NCI-H446 (cell line): ENCODE measurements at places on chromosomes 7 and 10.
A peak's percentile ranks its signal among the peaks of the same experiment; 100 is the strongest.

GRCh38 chr7:158452331-158452730, 135.3 kb downstream of the PTPRN2 start:
- no peak for DNase-seq

DNA sequence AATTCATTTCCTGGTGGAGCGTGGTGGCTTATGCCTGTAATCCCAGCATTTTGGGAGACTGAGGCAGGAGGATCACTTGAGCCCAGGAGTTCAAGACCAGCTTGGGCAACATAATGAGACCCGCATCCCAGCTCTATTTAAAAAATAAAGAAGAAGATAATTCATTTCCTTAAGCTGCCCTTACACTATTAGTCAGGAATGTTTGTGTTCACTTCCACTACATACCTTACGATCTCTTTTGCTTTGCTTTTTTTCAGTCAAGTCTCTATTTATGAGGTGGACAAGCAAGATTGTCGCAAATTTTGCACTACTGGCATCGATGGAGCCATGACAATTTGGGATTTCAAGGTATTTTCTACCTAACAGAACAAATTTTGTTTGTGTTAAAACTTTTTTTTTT, 11.2 kb upstream of the ARPC1B start:
- DNase-seq = no peak

DNA sequence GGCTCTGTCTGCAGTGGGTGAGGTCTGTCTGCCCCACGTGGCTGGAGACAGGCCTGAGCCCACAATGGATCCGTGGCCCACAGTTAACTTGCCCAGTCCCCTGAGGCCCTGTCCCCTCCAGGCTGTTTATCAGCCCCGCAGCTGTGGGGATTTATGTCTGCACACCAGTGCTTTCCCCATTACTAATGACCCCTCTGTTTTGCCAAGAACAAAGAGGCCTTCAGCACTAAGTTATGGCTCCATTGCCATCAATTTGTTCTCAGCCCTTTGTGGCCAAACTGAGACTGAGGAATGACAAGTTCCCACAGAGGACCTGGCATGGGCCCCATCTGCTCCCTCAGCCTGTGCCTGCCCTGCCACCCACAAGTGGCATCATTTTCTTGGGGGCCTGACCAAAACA, 138.2 kb downstream of the C10orf105 start:
- DNase-seq = no peak

DNA sequence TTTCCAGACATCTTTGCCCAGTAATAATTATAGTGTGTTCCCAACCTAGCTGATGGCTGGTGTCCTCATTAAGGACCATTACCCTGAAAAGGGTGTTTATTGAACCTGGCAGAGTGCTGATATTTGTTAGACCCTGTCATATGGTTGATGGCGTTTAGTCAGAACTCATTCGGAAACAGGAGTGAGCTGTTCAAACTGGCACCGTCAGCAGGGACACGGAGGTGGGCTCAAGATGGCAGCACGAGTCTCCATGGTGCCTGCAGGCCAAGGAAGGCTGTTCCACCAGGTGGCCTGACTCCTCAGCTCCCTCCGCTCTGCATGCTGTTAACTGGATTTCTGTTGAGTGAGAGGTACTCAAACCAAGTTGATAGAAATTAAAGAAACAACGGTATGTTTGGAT, 589.1 kb upstream of the MGMT start:
- no peak for DNase-seq

DNA sequence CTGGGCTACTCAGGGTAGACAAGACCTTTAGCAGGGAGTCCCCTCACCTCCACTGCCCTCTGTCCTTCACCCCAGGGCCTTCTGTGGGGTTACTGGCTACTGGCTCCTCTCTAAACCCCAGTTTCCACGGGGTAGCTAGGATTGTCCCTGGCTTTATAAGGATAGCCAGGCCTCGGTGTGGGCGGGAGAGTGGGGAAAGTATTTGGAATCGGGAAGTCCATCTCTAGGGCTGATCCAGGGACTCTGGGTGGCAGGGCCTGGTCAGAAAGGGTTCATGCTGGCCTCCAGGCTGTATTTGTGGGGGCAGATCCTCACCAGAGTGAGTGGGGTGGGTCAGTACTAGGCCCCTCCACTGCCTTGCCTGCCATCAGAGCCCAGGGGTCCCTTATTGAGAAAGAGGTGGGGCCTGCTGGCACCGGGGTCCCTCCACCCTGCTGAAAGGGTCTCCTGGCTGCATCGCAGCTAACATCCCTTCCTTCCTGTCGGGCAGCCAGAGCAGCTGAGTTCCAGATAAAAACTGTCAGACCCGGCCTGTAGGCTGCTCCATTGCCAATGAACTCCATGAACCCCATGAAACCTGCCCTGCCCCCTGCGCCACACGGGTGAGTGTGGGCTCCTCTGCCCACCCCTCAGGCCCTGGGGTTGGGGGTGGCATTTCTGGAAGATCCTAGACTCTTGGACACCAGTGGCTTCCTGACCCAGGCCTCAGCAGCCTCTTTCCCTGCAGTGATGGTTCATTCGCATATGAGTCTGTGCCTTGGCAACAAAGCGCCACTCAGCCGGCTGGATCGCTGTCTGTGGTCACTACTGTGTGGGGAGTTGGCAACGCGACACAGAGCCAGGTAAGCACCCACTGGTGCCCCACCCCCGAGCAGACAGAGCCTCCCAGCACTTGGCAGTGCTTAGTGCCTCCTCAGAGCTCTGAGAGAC, 7.3 kb downstream of the ZMIZ2 start:
- no peak for DNase-seq

- no peak for DNase-seq
Measured at GRCh38 chr10:33190406-33190805, 144.1 kb downstream of the NRP1 start.

- DNase-seq = peak; percentile 59
Measured at GRCh38 chr7:14691597-14692203, 210.9 kb downstream of the DGKB start.

- no peak for DNase-seq
Measured at GRCh38 chr10:12051241-12051640, 8.6 kb upstream of the UPF2 start.

- DNase-seq = no peak
Measured at GRCh38 chr7:112282476-112283188, 76.1 kb downstream of the ZNF277 start.

- DNase-seq = no peak
Measured at GRCh38 chr10:92490387-92490786, 83.5 kb downstream of the IDE start.

DNA sequence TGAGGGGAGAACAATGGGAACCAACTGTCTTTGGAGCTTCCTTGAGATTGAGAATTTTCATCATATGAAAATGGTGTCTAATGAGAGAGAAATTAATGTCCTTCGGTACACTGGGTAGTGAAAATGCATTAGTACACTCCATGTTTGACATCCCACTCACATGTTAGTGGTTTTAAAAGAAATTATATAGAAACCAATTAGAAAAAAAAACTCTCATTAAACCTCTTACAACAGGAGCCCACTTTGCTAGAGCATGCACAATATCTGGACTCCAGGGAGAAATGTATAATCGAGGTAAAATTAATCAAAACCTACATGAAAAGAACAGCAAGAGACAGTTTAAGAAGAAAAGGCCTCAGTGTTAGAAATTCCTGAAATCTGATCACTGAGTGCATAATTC, 79.2 kb upstream of the KCNIP2 start:
- DNase-seq = no peak

DNA sequence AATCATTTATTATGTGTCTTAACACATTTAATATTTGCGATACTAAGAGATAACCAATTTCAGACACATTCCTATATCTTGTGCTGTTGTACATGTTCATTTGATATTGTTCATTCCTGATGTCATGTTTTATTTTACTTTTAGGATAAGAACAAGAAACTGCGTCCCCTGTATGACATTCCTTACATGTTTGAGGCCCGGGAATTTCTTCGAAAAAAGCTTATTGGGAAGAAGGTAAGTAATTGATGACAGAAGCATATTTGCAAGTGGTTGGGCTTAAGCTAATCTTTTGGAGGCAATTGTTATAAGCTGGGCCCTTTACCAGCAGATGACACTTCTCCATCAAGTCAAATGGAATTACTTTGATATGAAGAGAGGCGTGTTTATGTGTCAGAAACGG, 155.3 kb downstream of the SND1 start:
- DNase-seq = no peak

GRCh38 chr10:52870562-52870961, 98.0 kb upstream of the MBL2 start:
- no peak for DNase-seq

GRCh38 chr10:78328592-78329404, 295.1 kb downstream of the RPS24 start:
- no peak for DNase-seq
